ENCODE measurements at places on chromosomes 7 and 10.

DNA sequence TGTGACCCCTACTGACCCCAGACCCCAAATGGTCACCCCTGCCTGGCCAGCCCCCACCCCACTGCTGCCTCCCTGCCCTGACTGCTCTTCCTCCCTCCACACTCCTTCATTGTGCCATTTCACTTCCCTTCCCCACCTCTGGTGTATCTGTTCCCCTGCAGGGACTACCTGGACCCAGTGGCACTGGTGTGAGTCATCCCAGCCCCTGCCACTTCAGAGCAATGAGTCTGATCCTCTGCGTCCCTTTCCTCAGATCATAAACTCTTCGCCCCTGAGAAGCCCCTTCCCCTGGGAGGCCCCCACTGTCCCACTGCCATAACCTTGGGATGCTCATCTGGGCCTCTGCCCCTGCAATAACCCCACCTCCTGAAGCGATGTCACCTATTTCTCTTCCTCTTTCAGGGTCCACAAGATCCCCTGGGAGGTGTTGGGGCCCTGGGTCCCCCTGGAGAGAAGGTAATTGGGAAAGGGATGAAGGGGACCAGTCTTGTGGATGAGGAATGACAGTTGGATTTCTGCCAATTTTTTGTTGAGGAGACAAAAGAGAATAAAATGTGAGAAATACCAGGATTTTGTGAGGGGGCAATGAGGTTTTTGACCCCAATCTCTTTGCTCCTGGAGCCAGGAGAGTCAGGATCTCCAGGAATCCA is 19.1 kb upstream of the VOPP1 start:
- DNase-seq = no peak

- DNase-seq = no peak
These were observed 20.7 kb downstream of the PLPP4 start for GRCh38 chr10:120477743-120478141.

DNA sequence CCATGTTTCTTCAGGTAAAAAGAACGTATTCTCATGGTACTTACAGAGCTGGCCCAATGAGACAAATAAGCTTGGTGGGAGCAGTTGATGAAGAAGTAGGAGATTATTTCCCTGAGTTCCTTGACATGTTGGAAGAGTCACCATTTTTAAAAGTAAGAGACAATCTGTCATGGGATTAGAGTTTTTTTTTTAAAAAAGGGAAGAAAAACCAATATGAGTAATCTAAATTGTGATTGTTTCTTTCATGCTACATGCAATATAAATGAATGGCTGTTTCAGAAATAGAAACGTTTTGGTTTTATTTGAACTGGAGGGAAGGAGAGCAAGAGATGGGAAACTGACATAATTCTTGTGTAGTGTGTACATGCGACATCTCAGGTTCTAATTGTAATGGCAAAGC is 32.8 kb downstream of the TMEM60 start:
- no peak for DNase-seq

DNA sequence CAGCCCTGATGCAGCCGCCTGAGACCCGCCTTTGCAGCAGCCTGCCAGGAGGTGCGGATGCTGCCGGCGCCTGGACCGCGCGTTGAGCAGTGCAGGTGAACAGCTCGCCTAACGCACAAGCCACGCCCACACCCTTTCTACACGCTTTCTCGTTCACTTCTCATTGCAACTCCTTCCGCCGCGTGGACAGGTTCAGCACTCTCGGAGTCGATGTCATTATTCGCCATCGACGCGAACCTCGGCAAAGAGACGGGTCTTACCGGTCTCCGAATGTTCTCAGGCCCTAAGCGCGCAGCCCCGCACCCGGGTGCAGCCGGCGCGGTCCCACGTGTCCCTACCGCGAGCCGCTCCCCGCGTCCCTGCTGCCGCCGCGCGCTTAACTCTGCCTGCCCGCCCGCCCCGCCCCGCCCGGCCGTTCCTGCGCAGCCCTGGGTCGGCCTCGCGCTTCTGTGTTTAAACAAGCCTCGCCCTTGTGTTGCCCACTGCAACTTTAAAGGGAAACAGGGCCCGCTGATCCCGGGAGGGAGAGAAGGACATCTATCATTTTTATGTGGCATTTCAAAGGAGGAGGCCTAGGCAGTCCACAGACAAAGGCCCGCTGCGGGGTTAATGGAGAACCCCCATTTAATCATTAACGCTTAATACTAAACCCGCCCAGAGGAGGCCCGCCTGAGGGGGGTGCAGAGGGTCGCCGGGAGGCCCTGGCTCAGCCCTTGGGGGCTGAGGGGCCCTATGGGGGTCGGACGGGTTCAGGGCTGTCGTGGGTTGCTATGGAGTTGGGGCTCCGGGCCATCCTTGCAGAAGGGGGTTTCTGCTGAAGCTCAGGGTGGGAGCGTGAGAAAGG is 128.5 kb downstream of the WDR11 start:
- DNase-seq = no peak

- DNase-seq = no peak
These were observed 2.7 kb downstream of the FZD9 start for GRCh38 chr7:73436031-73436929.

GRCh38 chr10:100370714-100371481 is 23.9 kb downstream of the SCD start:
- DNase-seq = peak; percentile 17

Data from stimulated activated CD4-positive, alpha-beta T cell treated with anti-CD3 and anti-CD28 coated beads, Interleukin-1b, Interleukin-23, amount 100 ng/mL, for 1 hour (primary cell).